ENCODE measurements at places on chromosomes 12 and 14.
A peak's percentile ranks its signal among the peaks of the same experiment; 100 is the strongest.

GRCh38 chr14:80954687-80955299, 628 bp upstream of the TSHR start:
- peak; percentile 77 for DNase-seq

DNA sequence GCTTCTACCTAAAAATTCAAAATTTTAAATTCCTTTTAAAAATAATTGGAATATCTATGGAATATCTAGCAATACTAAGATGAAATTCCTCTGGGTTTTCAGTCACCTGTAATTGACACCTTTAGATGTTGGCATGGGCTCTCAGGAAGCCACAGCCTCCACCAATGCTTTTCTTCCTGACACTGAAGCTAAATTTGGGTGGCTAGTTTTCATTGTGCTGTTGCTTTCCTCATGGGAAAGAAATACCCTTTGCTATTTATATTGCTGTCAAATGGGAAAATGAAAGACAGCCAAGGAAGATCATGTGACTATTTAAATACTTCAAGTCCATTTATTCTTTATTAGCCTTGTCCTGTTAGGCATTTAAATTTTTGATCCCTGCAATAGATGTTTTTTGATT, 313.0 kb downstream of the NAV3 start:
- DNase-seq = no peak

- no peak for DNase-seq
Measured at GRCh38 chr14:72744416-72745120, 149.3 kb downstream of the DPF3 start.

DNA sequence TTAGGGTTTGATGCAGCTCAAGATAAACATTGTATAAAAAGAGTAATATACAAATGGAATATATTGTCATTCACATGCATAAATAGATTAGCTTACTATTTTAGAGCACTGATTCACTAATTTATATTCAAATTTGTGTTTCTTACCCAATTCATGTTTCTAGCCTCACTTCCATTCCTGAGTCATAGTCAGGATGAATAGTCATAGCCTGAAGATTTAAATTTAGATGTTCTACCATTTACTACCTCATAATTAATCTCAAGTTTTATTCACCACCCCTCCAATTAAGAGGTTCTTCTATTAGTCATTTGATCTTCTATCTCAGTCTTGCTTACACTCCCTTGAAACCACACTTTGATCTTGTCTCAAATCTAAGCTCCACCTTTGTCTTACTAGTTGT, 38.7 kb downstream of the ANO4 start:
- no peak for DNase-seq

DNA sequence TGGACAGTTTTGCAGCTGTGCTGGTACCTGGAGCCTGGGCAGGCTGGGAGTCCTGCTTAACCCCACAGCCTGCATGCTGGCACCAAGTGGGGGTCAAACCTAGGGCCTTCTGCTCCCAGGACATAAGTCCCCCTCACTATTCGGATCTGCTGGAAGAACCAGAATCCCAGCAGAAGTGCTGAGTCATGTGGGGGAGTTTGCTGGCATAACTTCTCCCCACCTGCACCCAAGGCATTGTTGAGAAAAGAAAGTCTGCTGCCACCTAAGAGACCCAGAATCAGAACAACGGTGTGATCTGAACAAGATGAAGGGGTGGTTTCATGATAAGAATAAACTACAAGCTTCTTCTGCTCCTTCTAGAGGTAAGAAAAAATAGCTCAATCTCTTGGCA, 102.7 kb downstream of the RBM19 start:
- no peak for DNase-seq

GRCh38 chr12:2240390-2240789, 187.6 kb downstream of the CACNA1C start:
- no peak for DNase-seq

GRCh38 chr12:87793131-87793530, 236.1 kb downstream of the C12orf50 start:
- DNase-seq = no peak

GRCh38 chr12:12903642-12904609, 12.6 kb downstream of the GPRC5A start:
- no peak for DNase-seq

GRCh38 chr12:117144599-117144998, 45.4 kb upstream of the TESC start:
- no peak for DNase-seq

GRCh38 chr12:128258866-128259555, 8.0 kb upstream of the TMEM132C start:
- DNase-seq = no peak

DNA sequence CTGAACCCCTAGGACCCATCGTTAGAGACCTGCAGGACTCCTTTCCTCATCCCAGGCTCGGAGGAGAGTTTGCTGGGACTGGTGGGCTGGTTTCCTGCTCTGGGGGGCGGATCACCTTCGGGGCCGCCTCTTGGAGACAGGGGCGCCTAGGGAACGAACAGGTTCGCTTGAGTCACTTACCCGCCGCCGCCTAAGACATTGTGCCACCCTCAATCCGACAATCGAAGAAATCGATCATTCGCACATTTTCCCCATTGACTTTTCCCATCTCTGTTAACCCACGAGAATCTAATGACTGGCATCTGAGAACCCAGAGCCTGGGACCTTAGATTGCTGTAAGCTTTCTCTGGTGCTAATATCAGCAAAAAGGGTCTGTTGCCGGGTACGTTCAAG, 322 bp downstream of the SLC39A9 start:
- DNase-seq = no peak

DNA sequence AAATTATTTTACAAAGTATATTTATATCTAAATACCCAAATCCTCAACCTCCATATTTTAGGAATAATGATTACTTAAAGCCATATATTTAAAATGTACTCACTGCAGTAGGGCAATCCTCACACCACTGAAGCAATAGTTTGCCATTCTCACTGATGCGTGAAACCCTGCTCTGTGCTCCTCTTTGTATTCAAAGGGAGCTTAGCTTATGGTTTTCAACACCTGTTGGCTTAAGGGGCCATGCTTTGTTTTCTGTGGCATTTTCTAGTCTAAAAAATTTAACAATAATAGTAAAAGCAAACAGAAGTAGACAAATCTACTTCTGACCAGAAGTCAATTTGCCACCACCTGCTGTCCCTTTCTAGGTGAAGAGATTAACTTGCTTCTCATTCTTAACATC, 294.6 kb downstream of the FLRT2 start:
- peak; percentile 59 for DNase-seq

- DNase-seq = no peak
Measured at GRCh38 chr14:62420847-62421246, 624.4 kb downstream of the KCNH5 start.

- DNase-seq = no peak
Measured at GRCh38 chr12:91215940-91216454, 33.4 kb upstream of the DCN start.

DNA sequence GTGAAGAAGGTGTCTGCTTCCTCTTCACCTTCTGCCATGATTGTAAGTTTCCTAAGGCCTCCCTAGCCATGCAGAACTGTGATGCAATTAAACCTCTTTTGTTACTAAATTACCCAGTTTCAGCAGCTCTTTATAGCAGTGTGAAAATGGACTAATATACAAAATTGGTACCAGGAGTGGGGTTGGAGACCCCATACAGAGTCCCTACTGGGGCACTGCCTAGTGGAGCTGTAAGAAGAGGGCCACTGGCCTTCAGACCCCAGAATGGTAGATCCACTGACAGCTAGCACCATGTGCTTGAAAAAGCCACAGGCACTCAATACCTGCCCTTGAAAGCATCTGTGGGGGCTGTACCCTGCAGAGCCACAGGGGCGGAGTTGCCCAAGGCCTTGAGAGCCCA, 44.8 kb upstream of the CRADD start:
- no peak for DNase-seq

DNA sequence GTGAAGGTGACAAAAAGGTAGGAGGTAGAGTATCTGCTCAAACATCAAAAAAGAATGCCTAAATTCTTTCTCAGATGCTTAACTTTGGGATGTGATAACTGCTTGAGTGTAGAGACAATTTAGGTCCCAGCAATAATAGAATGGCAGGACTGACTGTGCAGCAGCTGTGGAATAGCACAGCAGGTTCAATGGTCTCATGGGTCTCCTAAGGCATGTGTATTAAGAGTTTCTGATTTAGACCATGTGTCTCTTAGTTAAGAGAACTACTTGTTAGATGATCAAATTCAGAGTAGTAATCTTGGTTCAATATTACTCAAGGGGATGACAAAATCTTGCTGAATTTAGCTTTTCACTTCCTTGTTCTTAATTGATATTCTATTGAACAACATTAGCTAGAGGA, 72.0 kb downstream of the ALX1 start:
- no peak for DNase-seq

GRCh38 chr14:104293851-104294627, 155.7 kb downstream of the KIF26A start:
- no peak for DNase-seq

DNA sequence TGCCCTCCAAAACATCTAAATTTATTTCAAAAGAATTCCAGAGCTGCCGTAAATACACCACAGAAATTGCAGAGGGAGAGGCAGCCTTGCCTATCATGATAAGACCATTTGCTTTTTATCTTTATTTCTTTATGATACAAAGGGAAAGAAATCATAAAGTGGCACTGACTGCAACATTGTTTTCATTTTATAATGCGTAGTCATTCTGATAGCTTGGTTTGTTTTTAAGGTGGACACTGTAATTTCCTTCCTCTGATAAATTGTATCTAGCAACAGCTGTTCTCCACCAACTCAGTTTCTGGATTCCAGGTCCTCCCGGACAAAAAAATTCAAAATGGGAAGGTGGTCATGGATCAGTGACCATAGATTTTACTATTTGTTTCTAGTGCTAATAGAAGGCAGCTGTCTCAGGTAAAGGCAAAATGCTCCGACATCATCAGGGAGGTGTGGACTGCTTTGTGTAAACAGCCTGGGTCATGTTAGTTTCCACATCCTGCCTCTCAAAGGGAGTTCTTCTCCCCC, 623 bp upstream of the TSPAN8 start:
- peak; percentile 68 for DNase-seq

DNA sequence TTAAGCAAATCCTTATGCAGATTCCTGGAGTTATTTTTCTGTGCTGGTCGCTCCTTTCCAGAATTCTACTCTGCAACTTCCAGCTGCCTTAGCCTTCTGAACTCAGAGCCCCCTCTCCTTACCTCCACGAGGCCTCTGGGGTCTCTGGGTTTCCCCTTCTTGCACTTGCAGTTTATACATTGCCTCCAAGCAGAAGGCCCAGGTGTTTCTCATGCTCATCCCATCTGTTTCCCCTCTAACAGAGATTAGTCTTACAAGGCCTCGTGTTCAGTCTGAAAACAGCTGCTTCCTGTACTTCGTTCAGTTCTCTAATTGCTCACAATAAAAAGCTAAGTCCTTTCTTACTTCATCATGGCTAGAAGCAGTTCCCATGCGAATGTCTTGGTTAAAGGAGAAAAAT, 134.4 kb upstream of the FGD4 start:
- no peak for DNase-seq

- DNase-seq = peak; percentile 64
Measured at GRCh38 chr12:48105321-48105866, 485 bp downstream of the SENP1 start.

- no peak for DNase-seq
Measured at GRCh38 chr12:37543131-37543965, 773.2 kb upstream of the ALG10B start.

DNA sequence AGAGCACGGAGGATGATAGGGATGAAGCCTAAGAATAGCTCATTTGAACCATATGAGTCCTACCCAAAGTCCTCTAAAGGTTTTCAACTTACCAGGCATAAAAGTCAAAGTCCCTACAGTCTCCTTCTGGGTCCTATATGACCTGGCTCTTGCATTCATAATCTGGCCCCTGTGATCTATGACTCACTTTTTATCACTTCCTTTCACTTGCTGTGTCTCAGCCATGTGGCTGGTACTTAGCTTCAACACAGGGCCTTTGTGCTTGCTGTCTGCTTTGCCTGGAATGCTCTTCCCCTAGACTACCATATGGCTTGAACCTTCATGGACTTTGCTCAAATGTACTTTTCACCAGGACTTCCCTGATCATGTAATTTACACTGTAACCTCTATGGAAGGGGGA, 137.6 kb upstream of the TMTC1 start:
- DNase-seq = no peak

DNA sequence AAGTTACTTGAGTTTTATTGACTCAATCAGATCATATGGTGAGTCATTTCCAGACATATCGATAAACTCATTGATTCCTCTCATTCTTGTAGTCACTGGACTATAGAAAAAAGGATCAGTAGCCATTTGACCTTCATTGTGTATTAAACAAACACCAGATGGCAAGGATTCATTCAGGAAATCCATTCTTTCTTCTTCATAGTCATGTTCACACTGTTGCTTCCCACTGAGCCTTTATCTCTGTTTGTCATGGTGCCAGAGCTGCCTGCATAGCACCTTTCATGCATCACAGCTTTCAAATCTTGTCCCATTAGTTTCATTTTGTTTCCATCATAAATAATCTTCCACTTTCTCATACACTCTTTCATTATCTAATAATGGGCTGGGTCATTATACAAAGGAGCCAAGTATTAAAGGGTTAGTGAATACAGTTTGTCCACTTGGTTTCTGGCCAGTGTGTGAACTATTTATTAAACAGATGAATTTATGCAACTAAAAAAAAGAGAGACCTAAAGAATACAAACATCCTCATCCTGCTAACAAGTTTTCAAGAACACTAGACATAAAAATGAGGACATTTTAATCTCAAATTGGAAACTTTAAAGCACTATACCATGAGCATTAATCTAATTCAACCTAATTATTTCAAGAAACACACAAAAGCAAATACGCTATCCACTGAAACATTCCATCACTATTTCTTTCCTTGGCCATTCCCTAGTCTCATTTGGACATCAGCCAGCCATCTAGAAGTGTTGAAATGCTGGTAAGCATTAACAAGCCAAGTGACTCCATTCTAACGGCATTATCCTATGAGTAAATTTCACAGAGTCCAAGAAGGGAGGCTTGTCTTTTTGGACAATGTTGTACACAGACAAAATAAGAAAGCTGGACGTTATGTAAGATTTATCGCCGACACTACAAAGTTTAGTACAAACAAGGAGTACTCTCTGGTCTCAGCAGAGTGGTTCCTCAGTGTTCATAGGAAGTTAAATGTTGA, 476.5 kb downstream of the FOXG1 start:
- peak; percentile 41 for DNase-seq

DNA sequence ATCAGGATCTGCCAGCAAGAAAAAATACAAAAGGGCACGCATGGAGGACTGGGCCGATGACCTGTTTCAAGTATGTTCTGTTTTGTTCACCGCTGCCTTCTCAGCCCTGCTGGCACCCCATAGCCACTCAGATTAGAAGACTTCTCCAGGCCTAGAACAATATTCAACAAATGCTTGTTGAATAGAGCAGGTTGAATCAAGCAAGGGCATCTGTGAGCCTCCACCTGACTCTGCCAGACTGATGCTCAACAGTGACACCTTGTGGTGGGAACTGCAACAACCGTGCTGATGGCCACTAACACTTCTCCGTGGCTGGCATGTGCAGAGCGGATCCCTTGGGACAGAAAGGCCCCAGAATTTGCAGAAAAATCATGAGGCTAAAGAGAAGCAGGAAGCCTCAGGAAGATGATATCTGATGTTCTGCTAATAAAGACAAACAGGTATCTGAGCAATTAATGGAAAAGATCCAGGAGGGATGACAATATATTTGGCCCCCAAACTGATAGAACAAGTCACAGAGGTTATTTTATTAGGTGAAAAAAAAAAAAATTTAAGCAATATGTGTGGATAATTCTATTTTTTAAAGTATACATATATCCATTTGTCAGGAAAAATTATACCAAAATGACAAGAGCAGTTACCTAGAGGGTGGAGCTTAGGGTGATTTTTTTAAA, 114.3 kb downstream of the KSR2 start:
- DNase-seq = no peak
